NK-92 treated with Interleukin-12 subunit alpha and Interleukin-12 subunit beta, amount 100 ng/mL, for 24 hours (cell line): ENCODE measurements at places on chromosomes 3 and 15.

GRCh38 chr3:139533781-139534454 lies 5.6 kb downstream of the RBP1 start:
- DNase-seq, result no peak

DNA sequence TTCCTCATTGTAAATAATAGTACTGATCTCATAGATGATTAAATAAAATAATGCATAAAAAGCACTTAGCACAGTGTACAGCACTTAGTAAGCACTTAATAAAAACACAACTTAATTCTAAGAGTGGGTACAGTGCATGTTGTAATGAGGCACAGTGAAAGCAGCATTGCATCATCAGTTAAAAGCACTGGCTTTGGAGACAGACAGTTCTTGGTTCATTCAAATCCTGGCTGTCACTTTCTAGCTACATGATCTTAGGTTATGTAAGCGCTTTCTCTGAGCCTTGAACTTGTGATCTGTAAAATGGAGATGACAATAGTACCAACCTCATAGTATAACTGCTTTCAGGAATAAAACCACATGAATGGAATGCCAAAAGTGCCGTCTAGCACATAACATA lies 151.5 kb downstream of the DPH6 start:
- no peak for DNase-seq

DNA sequence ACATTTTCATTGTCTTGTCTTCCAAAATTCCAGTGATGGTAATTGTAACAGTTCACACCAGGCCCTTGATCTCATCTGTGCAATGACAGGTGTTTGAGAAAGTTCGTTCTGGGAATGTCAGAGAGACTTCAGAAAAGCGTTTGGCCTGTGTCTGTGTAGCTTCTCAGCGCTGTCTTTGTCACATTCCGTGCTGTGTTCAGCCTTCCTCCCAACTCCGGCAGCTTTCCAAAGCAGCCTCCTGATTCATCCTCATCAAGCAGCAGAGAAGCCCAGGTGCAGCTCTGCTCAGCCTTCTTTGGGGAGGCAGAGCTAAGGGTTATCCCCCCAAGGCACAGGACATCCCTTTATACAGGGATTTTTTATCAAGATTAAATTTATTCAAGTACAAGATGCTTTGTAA lies 494.0 kb upstream of the SUCLG2 start:
- DNase-seq, result no peak

DNA sequence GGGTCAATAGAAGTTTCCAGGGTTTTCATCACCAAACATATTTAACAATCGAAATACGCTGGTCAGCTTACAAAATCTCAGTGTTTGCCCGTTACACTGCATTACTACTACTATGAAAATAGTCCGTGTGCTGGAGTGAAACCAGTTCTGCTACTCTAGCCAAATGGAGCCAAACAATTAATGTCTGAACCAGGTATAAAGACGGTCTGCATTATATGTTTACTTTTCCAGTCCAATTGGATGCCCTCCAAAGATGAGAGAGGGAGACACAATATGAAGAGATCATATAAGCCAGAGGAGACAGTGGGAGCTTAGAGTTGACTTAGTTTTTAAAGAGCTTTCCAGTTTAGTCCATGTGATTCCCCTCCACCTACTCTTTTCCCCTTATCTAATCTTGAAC lies 6.3 kb upstream of the DUT start:
- no peak for DNase-seq

DNA sequence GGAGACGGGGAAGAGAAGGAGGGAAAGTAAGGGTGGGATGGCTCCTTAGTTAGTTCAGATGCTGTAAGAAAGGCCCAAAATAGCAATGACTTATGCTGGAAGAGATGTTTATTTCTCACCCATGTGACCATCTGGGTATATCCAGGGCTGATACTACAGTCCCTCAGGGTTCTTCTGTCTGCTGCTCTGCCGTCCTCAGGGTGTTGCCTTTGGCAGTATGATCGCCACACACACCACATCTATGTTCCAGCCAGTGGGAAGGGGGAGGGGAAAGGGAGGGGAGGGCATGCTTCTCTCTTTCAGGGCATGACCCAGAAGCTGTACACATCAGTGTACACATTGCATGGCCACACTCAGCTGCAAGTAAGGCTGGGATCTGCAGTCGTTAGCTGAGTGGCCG lies 10.2 kb downstream of the CD276 start:
- DNase-seq, result no peak

DNA sequence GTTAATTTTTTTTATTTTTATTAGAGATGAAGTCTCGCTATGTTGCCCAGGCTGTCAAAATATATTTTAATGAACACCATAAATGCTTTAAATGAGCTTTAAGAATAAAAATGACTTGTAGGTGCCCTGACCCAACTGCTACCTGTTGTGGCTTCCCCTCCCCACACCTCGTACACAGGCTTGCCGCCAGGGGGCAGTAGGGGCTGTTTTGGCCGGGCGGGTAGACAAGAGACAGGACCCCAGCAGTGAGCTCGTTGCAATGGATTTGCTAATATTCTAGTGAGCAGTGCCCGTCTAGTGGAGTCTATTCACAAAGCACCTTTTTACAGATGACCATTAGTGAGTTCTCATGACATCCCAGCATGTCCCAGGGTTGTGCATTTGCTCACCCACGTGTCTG lies 418.1 kb downstream of the OCA2 start:
- no peak for DNase-seq

- DNase-seq, result no peak
These were observed 44.8 kb downstream of the GATM start for GRCh38 chr15:45333550-45333949.

DNA sequence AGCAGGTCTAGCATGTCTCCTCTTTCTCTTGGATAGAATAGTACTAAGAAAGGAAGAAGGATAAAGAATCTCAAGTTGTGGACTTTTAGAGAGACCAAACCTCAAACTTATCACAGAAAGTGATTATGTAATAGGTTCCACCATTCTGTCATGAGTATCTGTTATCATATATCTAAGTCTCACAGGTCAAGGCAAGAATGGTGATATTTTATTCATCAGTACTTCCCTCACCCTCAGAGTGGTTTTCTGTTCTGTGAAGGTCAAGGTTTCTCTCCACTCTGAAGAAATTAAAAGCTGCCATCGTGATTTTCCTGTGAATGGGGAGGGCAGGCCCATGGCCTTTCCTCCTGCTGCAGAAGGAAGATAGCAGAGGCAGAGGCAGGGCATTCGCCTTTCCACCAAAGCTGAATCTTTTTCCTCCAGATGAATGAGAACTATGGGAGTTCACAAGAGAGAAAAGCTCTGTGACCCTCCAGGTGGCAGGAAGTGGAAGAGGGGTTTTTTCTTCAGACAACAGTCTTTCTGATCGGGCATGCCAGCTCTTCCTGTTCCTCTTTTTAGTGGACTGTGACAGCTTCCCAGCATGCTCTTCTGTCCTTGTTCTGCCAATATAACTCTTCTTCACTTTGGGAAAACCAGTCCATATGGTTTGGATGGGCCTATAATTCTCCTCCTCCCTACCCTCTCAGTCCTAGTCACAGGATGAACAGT lies 37.1 kb upstream of the CCK start:
- DNase-seq, result no peak

DNA sequence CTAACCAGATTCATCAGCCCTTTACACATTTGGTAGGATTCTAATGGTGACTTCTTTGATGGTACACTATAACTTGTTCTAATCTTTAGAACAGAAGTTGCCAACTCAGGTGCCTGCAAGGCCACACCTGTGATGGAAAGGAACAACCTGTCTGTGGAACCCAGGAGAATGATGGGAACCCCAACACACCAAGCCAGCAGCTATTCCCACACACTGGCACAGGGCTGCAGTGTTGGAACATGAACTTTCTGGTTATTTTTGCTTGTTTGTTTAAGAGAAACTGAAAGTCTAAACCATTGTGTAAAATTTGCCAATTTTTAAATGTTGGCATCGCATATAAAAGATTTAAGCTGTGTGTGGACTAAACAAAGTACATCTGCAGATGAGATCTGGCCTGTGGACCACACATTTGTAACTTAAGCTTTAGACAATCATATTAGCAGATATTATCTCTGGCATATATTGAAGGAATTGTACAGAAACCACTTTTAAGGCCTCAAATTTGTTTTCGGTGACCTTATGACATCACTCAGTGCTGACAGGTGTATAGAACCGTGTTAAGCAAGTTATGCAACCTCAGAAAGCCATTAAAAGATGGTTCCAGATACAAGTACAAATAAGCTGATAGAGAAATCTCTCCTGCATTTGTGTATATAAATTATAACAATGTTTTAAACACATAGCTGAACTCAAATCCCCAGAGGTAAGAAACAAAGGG lies 242.9 kb downstream of the SLC9A9 start:
- DNase-seq, result no peak

GRCh38 chr3:118943597-118943996 lies 91.0 kb downstream of the IGSF11 start:
- DNase-seq, result no peak

DNA sequence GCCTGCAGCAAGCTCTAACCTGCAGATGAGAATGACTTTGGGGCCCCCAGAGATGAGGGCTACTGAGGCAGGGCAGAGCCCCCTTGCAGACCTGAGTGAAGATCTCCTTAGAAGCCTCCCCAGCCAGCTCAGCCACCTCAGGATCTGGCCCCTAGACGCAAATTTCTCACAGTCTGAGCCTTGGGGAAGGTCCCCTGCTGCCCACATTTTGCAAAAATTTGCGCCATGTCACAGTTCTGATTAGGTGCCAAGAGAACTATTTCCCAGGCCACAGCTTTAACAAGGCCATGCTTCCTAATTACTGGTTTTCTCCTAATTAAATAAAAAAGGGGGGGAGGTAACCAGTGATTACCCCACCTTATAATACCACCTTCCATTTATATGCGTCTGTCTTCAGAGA lies 81.0 kb upstream of the HES1 start:
- DNase-seq, result no peak

GRCh38 chr3:129610276-129610675 lies 3.8 kb upstream of the PLXND1 start:
- DNase-seq, result no peak

DNA sequence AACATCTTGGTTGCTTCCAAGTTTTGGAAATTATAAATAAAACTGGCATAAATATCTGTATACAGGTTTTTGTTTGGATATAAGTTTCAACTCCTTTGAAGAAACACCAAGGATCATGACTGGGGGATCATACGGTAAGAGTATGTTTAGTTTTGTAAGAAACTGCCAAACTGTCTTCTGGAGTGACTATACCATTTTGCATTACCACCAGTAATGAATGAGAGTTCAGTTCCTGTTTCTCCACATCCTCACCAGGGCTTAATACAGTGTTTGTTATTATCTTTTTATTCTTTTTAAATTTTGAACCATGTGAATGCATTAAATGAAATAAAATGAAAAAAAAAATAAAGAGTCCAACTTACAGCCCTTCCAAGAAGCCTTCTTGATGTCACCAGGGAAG lies 3.7 kb upstream of the ANKUB1 start:
- DNase-seq, result no peak

GRCh38 chr3:39193391-39193790 lies 996 bp upstream of the XIRP1 start:
- no peak for DNase-seq

- DNase-seq, result no peak
These were observed 3.5 kb downstream of the FURIN start for GRCh38 chr15:90871716-90872485.

GRCh38 chr15:88661041-88661700 lies 22.4 kb downstream of the ISG20 start:
- DNase-seq, result no peak

DNA sequence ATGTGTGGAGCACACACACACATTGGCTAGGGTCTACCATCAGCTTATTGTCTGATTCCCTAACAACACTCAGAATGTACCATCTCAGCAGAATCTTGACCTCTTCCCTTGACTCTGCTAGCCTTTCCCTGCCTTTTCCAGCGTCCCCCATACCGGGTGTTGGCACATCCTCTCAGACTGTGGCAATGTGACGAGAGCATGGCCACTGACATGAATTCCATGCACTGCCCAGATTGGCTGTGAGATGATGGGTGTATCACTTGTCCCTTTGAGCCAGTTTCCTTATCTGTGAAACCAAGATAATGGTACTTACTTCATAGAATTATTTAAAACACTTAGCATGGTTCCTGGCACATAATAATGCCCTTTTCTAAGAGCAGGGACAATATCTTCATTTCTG lies 60.3 kb upstream of the EIF1B start:
- no peak for DNase-seq

DNA sequence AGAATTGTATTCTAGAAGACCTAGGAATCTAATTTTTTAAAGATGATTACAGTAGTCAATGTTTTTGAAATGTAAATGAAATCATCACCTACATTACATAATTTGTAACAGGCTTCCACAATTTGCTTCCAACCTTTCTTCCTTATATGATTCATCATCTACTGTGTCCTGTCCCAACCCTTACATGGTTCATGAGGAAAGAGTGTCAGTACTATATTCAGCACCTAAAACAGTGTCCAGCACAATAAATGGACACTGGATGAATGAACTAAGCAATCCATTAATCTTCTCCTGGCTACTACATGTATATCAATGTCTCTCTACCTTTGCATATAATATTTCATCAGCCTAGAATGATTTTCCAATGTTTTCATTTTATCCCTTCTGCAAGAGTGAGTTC lies 12.2 kb downstream of the FGF12 start:
- DNase-seq, result no peak

DNA sequence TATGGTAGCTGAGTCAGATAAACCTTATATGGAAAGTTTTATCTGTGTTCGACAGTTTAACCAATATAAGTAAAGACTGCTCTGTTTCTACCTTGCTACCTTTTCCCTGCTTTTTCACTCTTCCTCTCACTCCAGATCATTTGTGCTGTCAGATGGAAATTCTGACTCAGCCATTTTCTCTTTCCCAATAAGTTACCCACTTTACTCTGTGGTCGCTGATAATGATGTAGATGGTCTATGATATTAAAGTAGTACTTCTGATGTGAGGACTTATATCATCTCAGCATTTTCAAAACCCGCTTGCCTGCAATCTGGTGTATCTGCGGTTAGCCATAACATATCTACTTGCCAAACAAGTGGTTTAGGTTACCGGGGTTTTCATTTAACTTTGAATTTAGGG lies 15.0 kb upstream of the UTS2B start:
- DNase-seq, result no peak

DNA sequence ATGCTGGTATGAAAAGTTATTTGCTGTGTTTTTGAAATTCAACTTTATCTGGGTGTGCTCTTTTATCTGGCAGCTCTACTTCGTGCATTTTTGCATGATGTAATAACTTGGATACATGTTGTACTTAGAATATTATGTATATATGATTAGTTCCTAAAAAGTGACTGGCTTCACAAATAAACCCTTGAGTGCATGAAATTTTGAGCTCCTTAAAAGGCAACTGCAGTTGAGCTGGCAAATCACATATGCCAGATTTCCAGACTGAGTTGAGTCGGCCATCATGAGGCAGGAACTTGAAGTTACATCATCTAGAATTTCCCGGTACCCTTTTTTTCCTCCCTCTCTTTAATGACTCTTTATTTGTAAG lies 162.5 kb downstream of the FNDC3B start:
- DNase-seq, result no peak

DNA sequence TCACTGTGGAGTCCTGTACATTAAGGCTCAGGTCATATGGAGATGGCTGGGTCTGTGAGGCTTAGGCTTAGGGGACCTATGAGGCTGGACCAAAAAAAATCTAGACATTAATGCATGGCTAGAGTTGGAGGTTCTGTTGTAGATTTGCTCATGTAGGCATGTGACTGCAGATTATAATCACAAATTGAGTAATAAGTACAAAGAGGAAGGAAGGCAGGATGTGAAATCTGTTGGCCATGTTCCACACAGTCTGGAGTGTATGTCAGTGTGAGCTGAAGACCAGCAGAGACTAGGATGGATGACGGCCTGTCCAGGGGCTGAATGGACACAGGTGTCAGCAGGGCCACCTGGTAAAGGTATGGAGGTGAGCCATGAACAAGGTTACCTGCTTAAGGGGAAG lies at the start of gene ST3GAL6:
Gene ST3GAL6 (plus strand): TSS at position 265 of the 400 bp plus-strand sequence. CDS start 5,101 bp downstream, outside the sequence.
- no peak for DNase-seq
